ENCODE measurements at places on chromosomes 6 and 20.

- no peaks in the 10 kb centered on the region for H3K27me3 ChIP-seq
- DNase-seq = no peak
- no peaks in the 10 kb centered on the region for H3K36me3 ChIP-seq
- no peak overlapping the region for H3K4me3 ChIP-seq
These were observed 54.3 kb upstream of the GATA5 start for GRCh38 chr20:62529896-62530642.

- H3K27ac ChIP-seq = no peak overlapping the region
- no peaks in the 10 kb centered on the region for H3K27me3 ChIP-seq
- no peaks in the 10 kb centered on the region for H3K36me3 ChIP-seq
- DNase-seq = no peak
These were observed 85.2 kb upstream of the PHACTR3 start for GRCh38 chr20:59518881-59519706.

DNA sequence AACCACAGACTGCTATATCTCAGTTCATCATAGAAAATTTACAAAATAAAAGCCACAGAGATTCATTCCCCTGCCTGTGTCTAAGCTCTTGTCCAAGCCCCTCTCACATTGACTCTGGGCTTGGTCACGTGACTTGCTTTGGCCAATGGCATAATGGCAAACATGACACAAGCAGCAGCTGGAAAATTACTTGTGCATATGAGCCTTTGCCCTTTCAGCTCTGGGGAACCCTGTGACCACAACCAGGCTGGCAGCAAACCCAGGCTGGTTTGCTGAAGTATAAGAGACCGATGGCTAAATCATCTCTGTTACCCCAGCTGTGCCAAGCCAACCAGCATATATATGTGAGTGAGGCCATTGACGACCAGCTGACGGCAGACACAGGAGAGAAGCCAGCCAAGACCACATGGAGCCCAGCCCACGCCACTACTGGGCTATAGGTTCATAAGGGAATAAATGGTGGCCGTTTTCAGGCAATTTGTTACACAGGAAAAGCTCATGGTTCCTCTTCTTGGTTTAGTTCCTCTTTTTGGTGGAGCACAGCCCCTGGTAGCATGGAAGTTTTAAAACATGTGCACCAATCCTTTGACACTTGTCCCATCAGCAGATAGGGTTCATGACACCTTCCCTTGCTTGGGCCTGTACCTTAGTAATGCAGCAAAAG lies 31.8 kb upstream of the RSPO4 start:
- H3K27ac ChIP-seq = no peak overlapping the region
- H3K27me3 ChIP-seq = no peaks in the 10 kb centered on the region
- peak; percentile 39 for DNase-seq
- H3K4me3 ChIP-seq = no peak overlapping the region
- no peaks in the 10 kb centered on the region for H3K36me3 ChIP-seq

DNA sequence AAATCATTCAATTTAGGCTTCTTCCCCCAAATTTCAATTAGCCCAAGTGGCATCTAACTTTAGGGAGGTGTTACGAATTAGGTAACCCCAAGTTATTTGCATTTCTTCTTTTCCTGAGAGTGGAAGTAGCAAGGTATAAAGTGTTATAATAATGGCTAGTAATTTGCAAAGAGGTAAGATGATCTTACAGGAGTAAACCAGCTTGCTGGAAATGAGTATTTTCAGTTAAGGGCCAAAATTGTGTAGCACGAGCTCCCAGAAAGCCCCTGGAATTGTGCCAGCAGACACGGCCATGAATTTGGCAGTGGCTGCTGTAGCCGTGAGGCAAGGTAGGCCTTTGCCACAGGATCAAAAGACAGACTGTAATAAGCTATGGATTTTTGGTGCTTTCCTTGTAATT lies 38.0 kb downstream of the CITED2 start:
- DNase-seq = no peak
- H3K27me3 ChIP-seq = no peaks in the 10 kb centered on the region
- H3K36me3 ChIP-seq = no peaks in the 10 kb centered on the region
- H3K27ac ChIP-seq = peak overlapping the region; percentile 69
- peaks cover 4% of the 10 kb centered on the region for H3K4me1 ChIP-seq

- H3K4me1 ChIP-seq = no peaks in the 10 kb centered on the region
- no peak overlapping the region for H3K4me3 ChIP-seq
- no peak for DNase-seq
- no peak overlapping the region for H3K27ac ChIP-seq
These were observed 63.0 kb downstream of the NCOA7 start for GRCh38 chr6:125853756-125854155.

- no peaks in the 10 kb centered on the region for H3K36me3 ChIP-seq
- no peaks in the 10 kb centered on the region for H3K4me1 ChIP-seq
- DNase-seq = no peak
- H3K27me3 ChIP-seq = no peaks in the 10 kb centered on the region
- no peak overlapping the region for H3K4me3 ChIP-seq
These were observed 63.5 kb upstream of the STMND1 start for GRCh38 chr6:17038316-17038715.

- H3K27me3 ChIP-seq = no peaks in the 10 kb centered on the region
- no peaks in the 10 kb centered on the region for H3K36me3 ChIP-seq
- DNase-seq = no peak
- no peaks in the 10 kb centered on the region for H3K4me1 ChIP-seq
- H3K4me3 ChIP-seq = no peak overlapping the region
- no peak overlapping the region for H3K27ac ChIP-seq
These were observed 56.0 kb downstream of the IRF4 start for GRCh38 chr6:447381-448165.

DNA sequence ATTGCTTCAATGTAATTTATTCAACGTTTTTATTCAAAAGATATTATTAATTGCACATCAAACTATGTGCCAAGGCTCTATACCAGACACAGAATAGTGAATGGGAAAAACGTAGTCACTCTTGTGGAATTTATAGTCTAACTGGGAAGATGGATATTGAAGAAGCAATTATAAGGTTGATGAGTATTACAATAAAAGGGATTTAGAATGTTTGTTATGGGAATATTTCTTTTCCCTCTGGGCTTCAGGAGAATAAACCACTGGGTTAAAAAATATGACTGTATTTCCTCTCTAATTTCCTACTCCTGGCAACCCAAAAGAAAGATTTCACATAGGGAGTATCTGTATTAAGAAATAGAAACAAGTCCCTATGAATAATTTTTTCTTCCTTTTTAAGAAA lies 25.1 kb upstream of the UTRN start:
- no peak overlapping the region for H3K27ac ChIP-seq
- no peak for DNase-seq
- no peaks in the 10 kb centered on the region for H3K27me3 ChIP-seq
- H3K36me3 ChIP-seq = no peaks in the 10 kb centered on the region
- no peaks in the 10 kb centered on the region for H3K4me1 ChIP-seq

DNA sequence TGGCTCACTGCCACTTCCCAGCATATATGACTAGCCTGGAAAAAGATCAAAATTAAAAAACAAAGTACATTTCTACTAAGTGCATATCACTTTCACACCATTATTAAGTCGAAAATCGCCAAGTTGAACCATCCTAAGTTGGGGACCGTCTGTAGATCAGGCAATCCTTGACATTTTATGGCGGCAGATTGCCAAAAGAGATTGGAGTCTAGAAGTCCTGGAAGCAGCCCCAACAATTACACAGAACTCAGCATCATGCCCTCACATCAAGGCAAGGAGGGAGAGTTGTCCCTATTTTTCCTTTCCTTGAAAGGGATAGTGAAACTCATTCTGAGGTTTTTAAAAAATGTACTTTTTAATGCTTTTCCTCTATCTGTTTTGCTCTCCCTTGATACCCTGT lies 30.7 kb downstream of the SLC22A3 start:
- H3K4me1 ChIP-seq = no peaks in the 10 kb centered on the region
- H3K27ac ChIP-seq = peak overlapping the region; percentile 79
- H3K4me3 ChIP-seq = peak overlapping the region; percentile 20
- H3K27me3 ChIP-seq = no peaks in the 10 kb centered on the region

DNA sequence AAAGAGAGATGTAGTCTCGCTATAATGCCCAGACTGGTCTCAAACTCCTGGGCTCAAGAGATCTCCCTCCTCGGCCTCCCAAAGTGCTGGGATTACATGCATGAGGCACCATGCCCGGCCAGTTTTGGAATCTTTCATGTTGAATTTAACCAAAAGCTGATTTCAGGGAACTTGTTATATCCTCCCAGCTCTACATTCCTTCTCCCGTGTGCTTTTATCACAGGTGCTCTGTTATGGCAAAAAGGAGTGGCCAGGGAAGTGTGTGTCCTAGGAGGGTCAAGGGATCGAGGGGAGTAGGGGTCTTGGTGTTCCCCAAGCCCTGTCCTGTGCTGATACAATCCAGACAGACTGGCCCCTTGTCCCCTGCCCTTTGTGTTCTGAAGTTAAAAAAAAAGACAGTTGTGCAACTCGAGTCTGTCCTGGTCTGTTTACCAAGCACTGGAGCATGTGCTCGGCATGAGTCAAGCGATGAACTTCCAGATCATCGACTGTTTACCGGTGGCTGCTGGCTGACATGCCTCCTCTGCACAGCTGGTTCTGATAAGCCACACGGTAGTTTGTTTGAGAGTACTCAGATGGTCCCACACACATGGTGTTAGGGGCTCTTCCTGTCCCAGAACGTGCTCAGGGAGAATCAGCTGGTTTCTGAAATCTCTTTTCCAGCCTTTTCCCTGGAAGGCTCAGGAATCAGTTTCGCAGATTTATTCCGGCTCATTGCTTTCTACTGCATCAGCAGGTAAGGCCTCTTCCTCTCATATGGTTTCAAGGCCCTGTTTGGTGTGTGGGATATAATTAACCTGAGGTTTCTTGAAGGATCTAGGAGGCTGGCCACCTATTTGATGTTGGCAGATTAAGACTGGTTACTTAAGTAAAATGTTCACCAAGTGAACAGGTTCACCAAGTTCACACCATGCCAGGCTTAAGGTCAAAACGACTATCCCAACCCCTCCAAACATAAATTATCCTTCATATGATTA lies 52.6 kb upstream of the NAA20 start:
- H3K27me3 ChIP-seq = no peaks in the 10 kb centered on the region
- no peaks in the 10 kb centered on the region for H3K4me1 ChIP-seq
- no peak overlapping the region for H3K4me3 ChIP-seq
- DNase-seq = peak; percentile 77
- H3K27ac ChIP-seq = peak overlapping the region; percentile 9

- H3K4me3 ChIP-seq = no peak overlapping the region
- no peak overlapping the region for H3K27ac ChIP-seq
- no peak for DNase-seq
- no peaks in the 10 kb centered on the region for H3K4me1 ChIP-seq
- no peaks in the 10 kb centered on the region for H3K36me3 ChIP-seq
These were observed 174.5 kb upstream of the MOCS1 start for GRCh38 chr6:40108736-40109135.

- H3K36me3 ChIP-seq = no peaks in the 10 kb centered on the region
- no peaks in the 10 kb centered on the region for H3K4me1 ChIP-seq
- no peaks in the 10 kb centered on the region for H3K27me3 ChIP-seq
These were observed 1193.4 kb upstream of the MAP3K7 start for GRCh38 chr6:91780270-91780669.

GRCh38 chr6:74100719-74101287 lies 404.8 kb downstream of the CD109 start:
- no peaks in the 10 kb centered on the region for H3K27me3 ChIP-seq
- H3K4me1 ChIP-seq = no peaks in the 10 kb centered on the region
- no peaks in the 10 kb centered on the region for H3K36me3 ChIP-seq
- H3K4me3 ChIP-seq = no peak overlapping the region
- no peak overlapping the region for H3K27ac ChIP-seq

DNA sequence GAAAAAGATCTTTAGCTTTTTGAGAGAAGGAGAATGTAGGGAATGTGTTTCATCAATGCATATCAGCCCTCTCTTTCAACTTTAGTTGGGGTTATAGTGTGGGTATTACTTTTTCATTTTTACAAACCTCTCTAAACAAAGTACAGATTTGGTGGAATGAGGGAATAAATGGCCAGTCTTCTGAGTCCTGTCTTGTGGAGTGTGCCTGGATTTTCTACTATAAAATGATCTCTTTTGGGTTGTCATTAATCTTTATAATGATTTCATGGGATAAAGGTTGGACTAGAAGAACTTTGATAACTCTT lies 209.3 kb downstream of the RNF144B start:
- H3K4me3 ChIP-seq = peak overlapping the region; percentile 20
- no peaks in the 10 kb centered on the region for H3K27me3 ChIP-seq
- H3K36me3 ChIP-seq = no peaks in the 10 kb centered on the region
- H3K27ac ChIP-seq = peak overlapping the region; percentile 56

GRCh38 chr20:12875510-12875909 lies 133.3 kb upstream of the SPTLC3 start:
- no peak for DNase-seq
- no peaks in the 10 kb centered on the region for H3K27me3 ChIP-seq
- no peak overlapping the region for H3K4me3 ChIP-seq
- H3K4me1 ChIP-seq = no peaks in the 10 kb centered on the region

DNA sequence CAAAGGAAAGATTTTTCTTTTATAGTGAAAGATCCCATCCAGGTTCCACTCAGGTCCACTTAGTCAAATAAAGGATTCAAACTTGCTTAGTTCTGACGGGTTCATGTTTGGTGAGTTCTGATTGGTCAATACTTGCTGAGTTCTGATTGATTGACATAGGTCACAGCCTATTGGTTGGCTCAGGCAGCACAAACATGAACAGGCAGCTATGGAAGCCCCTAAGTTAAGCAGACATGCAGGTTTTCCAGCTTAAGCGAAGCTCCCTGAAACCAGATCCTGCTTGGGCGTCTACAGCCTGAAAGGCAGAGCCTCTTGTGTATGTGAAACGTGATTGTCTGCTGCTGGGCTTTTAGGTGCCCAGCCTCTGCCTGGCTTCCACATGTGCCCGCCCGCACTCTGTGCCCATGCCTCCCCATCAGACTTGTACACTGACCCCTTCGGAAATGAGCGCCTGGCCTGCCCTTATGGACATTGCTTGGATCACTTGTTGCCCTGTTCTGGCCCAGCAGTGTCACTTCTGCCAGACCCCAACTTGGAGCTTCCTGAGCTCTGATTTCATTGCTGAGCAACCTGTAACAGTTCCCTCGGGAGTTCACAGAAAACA lies 45.4 kb upstream of the ECI2 start:
- no peak overlapping the region for H3K27ac ChIP-seq
- H3K4me3 ChIP-seq = no peak overlapping the region
- H3K36me3 ChIP-seq = no peaks in the 10 kb centered on the region
- H3K4me1 ChIP-seq = no peaks in the 10 kb centered on the region

DNA sequence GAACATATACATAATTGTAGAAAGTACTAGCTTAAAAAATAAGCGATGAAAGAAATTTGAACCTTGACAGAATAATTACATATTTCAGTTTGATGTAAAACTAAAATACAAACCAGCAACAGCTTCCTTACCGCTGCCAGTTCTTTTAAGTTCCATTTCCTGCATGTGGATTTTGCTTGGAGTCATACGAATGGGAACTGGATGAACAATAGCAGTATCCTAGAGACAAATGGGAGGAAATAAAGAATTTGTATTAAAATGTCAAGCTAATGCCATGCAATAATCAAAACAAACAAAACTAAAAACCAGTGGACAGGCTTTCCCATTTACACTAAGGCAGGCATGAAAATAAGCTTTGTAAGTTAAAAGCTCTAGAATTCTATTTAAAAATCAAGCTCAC lies 67.1 kb downstream of the REPS1 start:
- H3K4me1 ChIP-seq = no peaks in the 10 kb centered on the region
- H3K4me3 ChIP-seq = no peak overlapping the region
- no peak for DNase-seq
- peaks cover 17% of the 10 kb centered on the region for H3K36me3 ChIP-seq
- H3K27ac ChIP-seq = no peak overlapping the region

Data from ascending aorta (tissue), 2 donors.